ENCODE measurements at places on chromosomes 3 and 15.
A peak's percentile ranks its signal among the peaks of the same experiment; 100 is the strongest.

- no peak for DNase-seq
Measured at GRCh38 chr15:49855917-49856637, 235.2 kb downstream of the DTWD1 start.

- DNase-seq, result no peak
Measured at GRCh38 chr15:55221090-55222011, 24.6 kb upstream of the RSL24D1 start.

GRCh38 chr15:69478259-69478781, 25.7 kb downstream of the RPLP1 start:
- DNase-seq, result peak; percentile 16

DNA sequence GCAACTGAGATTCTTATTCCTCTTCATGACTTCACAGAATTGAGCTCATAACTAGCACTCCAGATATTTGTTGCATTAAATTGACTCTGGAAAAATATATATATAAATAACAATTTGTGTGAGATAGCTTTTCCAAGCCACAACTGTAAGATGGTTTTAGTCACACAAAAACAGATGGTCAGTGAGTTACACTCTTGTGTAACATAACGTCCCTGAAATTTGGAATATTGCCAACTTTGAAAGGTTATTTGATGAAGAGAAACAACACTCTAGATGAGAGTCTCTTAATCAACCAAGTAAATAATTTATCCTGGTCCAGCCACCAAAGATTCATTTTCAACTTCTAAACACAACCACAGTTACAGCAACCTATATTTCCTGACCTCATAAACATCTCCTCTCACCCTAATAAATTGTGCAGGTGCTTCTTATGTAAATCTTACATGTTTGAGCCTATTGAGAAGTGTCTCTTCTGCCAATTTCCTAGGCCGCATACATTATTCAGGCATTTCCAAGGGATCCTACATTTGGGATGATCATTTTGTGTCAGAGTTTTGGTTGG, 84.9 kb upstream of the ACP3 start:
- DNase-seq, result no peak

GRCh38 chr15:88382482-88382983, 84.7 kb downstream of the MRPL46 start:
- no peak for DNase-seq

- DNase-seq, result no peak
Measured at GRCh38 chr15:96087180-96087884, 243.2 kb upstream of the NR2F2 start.

DNA sequence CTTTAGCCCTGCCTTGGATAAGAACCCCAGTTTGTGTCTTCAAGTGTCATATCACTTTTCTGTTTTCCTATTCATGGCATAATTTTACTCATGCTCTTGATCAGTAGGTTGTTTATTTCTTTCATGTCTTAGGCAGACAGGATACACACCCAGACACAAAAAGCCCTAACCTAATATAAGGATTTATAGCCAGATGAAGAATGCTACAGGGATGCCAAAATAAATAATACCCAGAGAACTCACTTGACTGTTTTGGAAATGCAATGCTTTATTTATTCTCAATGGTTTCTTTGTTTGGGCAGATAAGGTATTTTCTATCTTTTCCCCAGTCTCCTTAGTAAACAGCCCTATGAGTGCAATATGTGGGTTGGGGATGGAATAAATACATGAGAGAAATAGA, 424.0 kb upstream of the PDZRN3 start:
- no peak for DNase-seq
